ENCODE measurements at places on chromosomes 4 and X. TPM values are rescaled to one million over a fixed set of nuclear protein-coding genes. Genes with fewer than 3 reads are reported as not detected.
A peak's percentile ranks its signal among the peaks of the same experiment; 100 is the strongest.

The ZC4H2 gene
- total RNA-seq, result 9.2 TPM

The GCNA gene
- 2.8 TPM for total RNA-seq

The PLK4 gene
- total RNA-seq, result 1.0 TPM

The MAGEA10 gene
- not detected for total RNA-seq

The SMIM31 gene
- not detected for total RNA-seq

The TADA2B gene
- total RNA-seq, result 24.0 TPM

DNA sequence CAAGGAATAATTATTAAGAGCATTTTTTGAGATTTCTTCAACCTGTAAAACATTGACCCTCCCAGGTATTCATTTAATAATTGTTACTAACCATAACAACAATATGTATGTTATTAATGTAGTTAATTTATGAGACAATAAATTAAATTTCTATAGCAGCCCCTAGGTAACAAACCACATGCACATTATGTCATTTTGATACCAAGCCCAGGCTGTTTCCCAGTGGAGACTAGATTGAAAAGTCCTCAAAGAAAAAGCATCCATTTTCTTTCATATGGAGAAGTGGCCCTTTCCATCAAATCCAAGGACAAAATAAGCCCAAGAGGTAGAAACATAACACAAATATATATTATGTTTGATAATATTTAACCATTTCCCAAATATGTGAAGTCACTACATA lies 104.3 kb upstream of the GK2 start:
- no peak overlapping the region for H3K4me3 ChIP-seq
- no peak for DNase-seq
- H3K27ac ChIP-seq, result no peak overlapping the region
- H3K27me3 ChIP-seq, result no peaks in the 10 kb centered on the region
- no peaks in the 10 kb centered on the region for H3K36me3 ChIP-seq
- no peaks in the 10 kb centered on the region for H3K4me1 ChIP-seq

DNA sequence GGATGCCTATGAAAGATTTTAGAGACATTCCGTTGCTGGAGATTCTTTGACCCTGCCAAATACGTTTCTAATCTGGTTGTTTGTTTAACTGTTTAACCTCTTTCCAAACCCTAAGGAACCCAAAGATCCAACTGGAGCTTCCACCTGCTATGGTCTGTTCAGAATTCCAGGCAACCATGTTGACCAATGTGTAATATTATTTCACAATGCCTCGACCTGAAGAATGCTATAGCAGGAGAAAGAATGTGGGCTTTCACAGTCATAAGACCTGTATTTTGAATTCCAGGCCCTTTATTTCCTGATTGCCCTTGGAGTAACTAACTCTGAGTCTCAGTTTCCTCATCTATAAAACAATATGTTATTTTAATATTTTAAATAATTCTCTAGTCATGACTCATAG lies 90.8 kb downstream of the COL25A1 start:
- no peak overlapping the region for H3K27ac ChIP-seq
- H3K4me1 ChIP-seq, result no peaks in the 10 kb centered on the region
- no peak overlapping the region for H3K4me3 ChIP-seq

- H3K36me3 ChIP-seq, result no peaks in the 10 kb centered on the region
- peak overlapping the region; percentile 52 for H3K27ac ChIP-seq
- no peaks in the 10 kb centered on the region for H3K27me3 ChIP-seq
- no peak for DNase-seq
- no peak overlapping the region for H3K4me3 ChIP-seq
Measured at GRCh38 chrX:150870487-150871340, 27.8 kb downstream of the CD99L2 start.

Measured in uterus (tissue), 4 donors.